ENCODE measurements at places on chromosomes 4 and X.

- DNase-seq, result no peak
Observed at GRCh38 chr4:13367244-13367643, 116.9 kb downstream of the RAB28 start.

GRCh38 chr4:99624141-99624719, 33.4 kb downstream of the C4orf54 start:
- DNase-seq, result no peak

GRCh38 chr4:176641237-176641636, 151.5 kb downstream of the VEGFC start:
- DNase-seq, result no peak

DNA sequence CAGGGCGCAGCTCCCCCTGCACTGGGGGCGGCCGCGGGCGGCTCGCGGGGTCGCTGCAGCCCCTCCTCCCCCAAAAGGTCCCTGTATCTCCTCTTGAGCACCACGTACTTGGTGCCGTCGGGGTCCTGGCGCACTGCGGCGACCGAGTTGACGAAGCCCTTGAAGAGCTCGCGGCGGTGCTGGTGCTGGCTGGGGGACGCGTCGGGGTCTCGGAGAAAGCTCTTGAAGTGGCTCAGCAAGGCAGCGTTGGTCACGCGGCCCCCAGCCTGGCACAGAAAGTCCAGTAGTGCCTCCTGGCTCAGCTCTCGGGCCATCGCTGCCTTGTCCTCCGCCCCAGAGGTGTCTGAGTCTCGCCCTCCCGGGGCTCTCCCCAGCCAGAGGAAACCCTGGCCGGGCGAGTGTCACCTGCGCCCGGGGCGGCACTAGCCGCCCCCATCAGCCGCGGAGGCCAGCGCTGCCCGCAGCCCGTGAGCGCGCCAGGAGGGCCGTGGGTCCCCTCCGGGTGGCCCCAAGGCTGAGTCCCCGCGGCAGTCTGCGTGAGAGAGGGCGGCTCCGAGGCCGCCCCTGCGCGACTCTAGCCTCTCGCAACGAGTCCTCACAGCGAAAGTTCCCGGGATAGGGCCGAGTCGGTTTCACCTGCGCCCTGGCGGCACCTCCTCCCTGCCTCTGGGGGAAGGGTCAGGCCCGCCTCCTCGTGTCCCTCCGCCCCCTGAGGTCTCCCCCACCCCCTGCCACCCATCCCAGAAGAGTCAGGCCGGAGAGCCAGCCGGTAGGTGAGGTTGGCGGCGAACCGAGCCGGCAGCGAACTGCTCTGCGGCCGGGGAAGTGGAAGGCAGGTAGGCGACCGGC, at the start of gene SOWAHB:
TSS of gene SOWAHB (minus strand) at position 609 of the 849 bp plus-strand sequence. CDS start at position 314, 295 bp downstream.
- peak; percentile 37 for DNase-seq

DNA sequence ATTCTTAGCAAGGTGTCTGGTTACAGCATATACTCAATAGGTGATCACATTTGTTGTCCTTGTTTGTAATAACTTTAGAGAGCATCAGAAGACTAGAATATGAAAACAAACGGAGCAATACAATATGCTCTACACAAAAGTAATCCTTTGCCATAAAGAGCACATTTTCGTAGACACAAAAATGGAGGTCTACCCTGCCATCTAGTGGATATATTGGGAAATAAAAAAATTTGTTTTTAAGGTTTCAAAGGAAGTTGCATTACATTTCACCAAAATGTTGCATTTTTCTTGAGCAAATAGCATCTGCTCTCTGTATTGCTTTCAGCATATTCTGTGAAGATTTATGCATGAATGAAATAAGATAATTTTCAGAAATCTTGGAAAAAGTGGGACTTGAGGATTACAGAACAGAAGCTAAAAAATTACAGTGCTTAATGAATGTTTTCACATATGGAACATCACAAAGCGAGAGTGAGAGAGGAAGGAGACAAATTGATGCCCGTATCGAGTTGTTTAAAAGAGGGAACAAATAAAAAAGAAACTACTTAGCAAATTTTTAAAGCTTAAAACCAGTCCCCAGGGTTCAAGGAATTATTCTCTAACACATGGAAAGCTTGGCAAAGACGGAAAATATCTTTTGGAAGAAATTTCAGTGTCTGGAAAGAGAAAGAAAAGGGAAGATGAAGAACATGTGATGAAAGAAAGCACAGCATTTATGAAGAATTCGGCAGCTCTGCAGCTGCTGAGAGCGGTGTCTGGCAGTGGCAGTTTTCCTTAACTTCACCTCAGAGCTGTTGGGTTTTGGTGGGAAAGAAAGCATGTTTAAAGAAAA, 390.1 kb downstream of the ANKRD50 start:
- DNase-seq, result no peak

- DNase-seq, result no peak
Observed at GRCh38 chrX:44422631-44423030, 79.2 kb upstream of the EFHC2 start.

DNA sequence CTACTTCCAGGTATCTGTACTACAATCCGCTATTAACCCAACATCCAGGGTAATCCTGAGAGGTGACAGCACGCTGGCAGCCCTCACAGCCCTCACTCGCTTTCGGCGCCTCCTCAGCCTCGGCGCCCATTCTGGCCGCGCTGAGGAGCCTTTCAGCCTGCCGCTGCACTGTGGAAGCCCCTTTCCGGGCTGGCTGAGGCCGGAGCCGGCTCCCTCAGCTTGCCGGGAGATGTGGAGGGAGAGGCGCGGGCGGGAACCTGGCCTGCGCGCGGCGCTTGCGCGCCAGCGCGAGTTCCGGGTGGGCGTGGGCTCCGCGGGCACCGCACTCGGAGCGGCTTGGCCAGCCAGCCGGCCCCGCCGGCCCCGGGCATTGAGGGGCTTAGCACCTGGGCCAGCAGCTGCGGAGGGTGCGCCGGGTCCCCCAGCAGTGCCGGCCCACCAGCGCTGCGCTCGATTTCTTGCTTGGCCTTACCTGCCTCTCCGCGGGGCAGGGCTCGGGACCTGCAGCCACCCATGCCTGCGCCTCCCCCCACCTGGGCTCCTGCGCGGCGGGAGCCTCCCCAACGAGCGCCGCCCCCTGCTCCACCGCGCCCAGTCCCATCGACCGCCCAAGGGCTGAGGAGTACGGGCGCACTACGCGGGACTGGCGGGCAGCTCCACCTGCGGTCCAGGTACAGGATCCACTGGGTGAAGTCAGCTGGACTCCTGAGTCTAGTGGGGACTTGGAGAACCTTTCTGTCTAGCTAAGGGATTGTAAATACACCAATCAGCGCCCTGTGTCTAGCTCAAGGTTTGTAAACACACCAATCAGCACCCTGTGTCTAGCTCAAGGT, 87.3 kb downstream of the PRSS12 start:
- no peak for DNase-seq

DNA sequence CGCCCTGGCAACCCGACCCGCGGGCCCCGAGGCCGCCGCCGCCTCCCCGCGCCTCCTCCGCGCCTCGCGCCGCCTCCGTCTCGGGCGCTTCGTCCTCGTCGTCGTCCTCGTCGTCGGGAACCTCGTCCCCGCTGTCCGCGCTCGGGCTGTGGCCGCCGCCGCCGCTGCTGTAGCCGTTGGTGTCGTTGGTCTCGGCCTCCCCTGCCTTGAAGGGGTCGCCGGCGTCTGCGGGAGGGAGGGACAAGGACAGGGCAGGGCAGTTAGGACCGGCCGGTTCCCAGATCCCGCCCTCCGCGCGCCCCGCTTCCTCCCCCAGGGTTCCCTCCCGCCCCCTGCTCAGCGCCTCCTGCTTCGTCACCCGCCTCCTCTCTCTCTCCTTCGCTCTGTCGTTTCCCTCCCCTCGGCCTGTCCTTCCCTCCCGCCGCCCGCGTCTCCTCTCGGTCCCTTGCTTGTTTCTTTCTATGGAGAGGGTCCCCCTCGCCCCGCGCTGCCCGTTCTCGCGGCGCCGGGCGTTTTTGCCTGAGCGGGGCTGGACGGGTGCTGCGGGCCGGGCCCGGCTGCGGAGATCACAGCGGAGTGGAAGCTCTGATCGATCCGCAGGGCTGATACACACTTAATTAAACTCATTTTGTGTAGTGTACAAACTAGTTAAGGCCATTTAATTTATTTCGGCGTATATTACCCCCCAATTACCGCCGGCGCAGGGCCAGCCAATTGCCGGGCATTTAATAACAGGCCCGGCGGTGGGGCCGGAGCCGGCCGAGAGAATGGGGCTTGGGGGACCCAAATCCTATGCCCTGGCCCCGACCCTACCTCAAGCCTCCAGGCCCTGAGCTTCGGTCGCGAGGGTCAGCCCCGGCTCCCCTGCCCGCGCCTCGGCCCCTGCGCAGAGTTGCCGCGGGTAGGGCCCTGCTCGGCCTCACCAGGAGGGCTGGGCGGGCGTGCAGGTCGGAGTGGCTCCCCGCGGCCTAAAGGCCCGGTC, 2.4 kb downstream of the NKX1-1 start:
- no peak for DNase-seq

DNA sequence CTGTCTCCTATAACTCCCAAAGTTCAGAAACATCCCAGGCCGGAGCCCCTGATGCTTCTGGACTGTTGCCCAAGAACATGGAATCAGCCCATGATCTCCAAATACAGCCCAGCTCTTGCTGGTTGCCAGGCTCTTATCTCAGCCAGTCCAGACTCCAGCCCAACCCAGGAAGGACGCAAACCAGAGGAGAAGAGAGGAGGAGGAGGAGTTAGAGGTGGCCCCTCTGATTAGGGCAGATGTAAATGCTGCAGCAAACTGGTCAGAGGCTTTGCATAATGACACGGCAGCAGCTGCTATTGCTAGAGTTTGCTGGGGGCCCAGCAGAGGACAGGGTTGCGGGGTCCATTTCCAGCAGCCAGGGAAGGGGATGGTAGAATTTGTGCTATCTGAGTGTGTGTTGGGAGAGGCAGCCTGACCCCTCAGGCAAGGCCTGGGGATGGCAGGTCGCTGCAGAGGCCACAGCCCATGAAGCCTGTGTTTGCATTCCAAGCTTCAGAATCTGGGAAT, 4.2 kb upstream of the OTUD5 start:
- DNase-seq, result no peak

DNA sequence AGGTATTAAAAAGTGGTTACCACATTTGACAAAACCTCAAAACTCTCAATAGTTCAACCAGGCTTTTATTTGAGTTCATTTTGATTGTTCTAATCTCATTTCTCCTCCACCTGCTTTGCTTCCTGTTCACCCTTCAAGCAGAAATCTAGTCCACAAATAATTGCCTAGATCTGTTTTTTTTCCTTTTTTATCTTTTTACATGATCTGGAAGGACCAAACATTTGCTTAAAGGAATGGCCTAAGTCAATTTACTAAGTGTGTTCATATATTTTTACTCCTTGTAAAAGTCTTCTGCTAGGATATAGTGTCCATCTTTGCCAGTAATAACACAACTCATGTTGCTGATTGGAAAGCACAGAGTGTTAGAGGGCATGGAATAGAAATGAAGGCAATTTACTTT, 26.2 kb upstream of the VEGFD start:
- no peak for DNase-seq

DNA sequence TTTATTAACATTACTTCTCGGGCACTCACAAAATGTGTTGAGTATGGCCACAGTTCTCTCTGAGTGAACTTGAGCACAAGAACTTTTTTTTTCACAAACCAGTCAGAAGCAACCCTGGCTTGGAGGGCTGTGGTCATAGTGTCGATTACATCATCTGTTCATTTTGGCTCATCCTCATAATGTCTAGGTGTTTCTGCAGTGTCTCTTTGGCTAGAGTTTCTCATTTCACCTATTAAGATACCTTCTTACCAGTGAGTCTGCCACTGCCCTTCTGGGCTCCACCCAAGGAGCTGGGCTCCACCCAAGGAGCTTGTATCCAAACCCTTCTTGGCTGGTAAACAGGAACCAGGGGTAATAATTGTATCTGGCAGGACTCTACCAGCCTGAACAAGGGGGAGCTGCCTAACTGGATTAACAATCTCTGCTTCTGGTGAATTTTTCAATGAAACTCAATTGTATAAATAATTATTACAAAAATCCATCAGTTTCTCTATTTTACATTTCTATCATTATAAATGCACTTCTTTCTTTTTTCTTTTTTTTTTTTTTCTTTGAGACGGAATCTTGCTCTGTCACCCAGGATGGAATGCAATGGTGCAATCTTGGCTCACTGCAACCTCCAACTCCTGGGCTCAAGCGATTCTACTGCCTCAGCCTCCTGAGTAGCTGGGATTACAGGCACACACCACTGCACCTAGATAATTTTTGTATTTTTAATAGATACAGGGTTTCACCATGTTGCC, 667.7 kb upstream of the SLIT2 start:
- DNase-seq, result no peak

DNA sequence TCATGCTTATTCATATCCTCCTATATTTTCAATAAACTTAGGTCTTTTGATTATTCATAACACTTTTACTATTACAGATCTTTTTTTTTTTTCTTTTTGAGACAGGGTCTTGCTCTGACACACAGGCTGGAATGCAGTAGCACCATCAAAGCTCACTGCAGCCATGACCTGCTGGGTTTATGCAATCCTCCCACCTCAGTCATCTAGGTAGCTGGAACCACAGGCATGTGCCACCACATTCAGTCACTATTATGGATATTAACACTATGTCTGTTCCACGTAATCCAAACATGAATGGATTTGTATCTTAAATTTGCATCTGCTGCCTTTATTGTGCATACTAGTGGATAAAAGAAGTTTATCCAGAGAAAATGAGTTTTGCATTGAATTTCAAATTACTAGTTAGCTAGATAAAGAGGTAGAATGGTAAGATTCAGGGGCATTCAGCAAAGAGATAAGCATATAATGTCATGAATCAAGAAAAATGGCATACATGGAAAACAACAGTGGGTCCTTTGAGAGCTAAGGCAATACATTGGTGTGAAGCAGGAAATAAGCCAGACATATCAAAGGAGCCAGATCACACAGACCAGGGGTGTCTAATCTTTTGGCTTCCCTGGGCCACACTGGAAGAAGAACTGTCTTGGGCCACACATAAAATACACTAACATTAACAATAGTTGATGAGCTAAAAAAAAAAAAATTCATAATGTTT, 13.9 kb downstream of the ANAPC10 start:
- DNase-seq, result no peak

- no peak for DNase-seq
Observed at GRCh38 chr4:89193843-89194242, 82.5 kb downstream of the TIGD2 start.

GRCh38 chr4:104128031-104128849, 366.5 kb downstream of the CXXC4 start:
- DNase-seq, result no peak

- no peak for DNase-seq
Observed at GRCh38 chrX:134513091-134513490, 53.1 kb downstream of the HPRT1 start.

DNA sequence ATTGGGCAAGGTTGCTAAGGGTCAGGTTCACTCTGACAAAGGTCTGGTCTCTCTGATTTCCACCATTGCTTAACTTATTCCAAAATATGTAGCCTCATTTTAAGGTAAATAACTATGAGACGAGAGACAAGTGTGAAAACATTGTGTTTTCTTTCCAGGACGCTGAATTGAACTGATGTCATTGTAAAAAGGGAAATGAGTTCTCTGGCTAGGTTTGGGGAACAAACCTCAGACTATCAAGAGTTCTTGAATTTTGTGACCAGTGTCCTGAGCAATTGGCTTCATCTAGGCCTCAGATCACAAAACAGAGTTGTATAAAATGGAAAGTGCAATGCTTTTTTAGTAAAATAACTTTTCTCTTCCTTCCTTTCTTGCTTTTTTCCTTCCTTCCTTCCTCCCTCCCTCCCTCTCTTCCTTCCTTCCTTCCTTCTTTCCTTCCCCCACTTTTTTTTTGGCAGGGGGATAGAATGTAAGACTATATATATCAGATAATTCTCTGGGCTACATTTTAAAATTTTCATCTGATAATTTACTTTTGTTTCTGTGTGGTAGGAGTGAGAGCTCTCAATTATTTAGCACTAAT, 30.8 kb upstream of the CXCL8 start:
- DNase-seq, result no peak

- DNase-seq, result no peak
Observed at GRCh38 chrX:112761242-112762207, 79.1 kb downstream of the AMOT start.

Measured in cortex of kidney (tissue), 1 donor.